D341Med (cell line): ENCODE measurements at places on chromosomes 12 and 14.

- DNase-seq, result no peak
Observed at GRCh38 chr14:88937706-88938105, 113.3 kb downstream of the TTC8 start.

DNA sequence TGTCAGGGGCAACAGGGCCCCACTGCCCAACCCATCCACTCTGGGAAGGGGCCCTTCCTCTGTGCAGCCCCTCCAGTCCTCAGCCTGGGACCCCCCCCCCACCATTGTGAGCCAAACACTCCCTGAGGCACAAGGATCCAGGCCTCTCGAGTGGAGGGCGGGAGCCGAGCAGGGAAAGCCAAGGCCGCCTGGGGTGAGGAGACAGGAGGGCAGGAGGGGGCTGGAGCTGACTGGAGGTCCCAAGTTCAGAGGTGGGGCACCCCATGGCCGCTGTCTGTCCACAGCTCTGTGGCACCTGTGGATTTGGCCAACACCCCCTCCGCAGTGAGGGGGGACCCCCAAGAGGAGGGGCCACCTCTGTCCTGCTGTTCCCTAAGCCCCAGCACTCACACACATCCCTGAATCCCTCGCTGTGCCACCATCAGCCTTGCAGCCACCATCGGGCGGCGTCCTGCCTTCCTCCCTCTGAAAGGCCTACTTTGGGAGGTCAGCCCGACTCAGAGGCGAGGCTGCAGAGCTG lies 25.4 kb upstream of the C14orf180 start:
- no peak for DNase-seq

GRCh38 chr14:85241022-85241855 lies 288.7 kb upstream of the FLRT2 start:
- DNase-seq, result no peak

- DNase-seq, result no peak
Observed at GRCh38 chr14:77485901-77486678, 12.5 kb downstream of the ISM2 start.

- no peak for DNase-seq
Observed at GRCh38 chr12:11814374-11814773, 164.9 kb downstream of the ETV6 start.

GRCh38 chr14:52873065-52873464 lies 77.8 kb downstream of the FERMT2 start:
- no peak for DNase-seq

DNA sequence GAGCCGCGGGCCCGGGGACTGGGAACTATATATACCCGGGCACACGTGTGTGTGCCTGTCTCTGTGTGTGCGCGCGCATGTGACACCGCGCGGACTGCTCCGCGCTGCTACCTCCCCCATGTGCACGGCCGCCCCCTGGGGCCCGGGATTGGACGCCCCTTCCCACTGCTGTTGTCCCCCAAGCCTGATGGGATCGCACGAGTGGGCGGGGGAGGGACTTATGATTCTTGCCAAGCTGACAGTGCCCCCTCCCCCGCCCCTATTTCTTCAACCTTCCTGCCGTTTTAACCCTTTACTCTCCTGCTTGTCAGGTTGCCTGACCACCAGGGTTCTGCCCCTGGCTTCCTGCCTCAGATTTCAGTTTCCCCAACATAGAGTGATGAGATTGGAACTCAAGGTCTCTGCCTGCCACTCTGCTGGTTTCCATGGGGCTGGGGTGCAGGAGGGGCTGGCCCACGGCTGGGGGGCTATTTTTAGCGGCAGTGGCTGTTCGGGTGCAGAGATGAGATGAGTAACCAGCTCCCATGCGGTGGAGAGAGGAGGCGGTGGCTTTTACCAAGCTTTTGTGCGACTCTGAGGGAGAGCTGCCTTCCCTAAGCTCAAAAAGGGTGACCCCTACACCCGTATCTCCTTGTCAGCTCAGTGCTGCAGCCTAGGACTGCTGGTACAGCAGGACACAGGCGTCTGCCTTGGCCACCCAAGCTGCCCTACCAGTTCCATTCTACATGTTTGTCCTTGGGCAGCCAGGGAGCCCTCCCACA lies at the start of gene DDN:
Gene DDN (minus strand): TSS at position 5 of the 761 bp plus-strand sequence. CDS start 88 bp downstream, outside the sequence.
- DNase-seq, result peak; percentile 93

DNA sequence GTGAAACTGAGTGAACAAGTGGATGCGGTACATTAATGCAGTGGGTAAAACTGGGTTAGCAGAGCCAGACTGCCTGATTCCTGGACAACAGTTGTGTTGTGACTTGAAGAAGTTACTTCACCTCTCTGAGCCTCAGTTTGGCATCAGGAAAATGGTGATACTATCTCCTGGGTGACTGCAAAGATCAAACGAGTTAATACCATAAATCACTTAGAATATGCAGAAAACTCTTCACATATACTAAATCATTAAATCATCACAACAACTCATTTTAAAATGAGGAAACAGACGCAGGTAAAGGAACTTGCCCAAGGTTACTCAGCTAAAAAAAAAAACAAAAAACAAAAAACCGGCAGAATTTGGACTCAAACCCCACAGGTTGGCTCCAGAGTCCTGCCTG lies 811 bp downstream of the MTERF2 start:
- DNase-seq, result no peak

- peak; percentile 45 for DNase-seq
Observed at GRCh38 chr12:49283541-49284429, 11.2 kb upstream of the PRPH start.
